ENCODE measurements at places on chromosomes 7 and 10.

DNA sequence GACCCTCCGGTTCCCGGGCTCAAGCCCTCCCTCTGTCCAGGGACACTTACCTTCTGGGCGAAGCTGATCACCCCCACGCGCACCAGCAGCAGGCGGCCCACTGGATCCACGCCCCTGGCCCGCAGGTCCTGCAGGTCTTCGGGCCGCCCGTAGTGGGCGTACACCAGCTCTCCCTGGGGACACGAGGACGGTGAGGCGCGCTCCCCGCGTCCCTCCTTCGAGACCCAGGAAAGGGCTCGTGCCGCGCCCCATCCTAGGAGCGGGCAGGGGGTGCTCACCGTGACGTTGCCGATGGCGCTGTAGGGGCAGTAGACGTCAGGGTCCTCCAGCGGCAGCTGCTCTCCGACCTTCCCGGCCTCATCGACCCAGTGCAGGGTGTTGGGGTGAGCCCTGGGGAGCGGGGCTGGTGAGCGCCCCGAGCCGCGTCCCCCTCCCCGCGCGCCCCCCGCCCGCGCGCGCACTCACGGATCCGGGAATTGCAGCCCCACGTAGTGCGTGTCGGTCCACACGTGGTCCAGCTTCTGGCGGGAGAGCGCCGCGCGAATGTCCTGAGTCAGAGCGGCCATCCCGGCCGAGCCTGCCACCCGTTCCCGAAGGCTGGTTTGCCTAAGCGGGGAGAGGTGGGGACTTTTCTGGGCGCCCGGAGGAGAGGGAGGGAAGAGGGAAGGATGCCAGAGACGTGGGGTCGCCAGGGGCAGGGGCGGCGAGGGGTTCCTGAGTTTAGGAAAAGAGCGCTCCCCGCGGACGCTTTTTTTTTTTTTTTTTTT lies 8.2 kb downstream of the TFR2 start:
- peak; percentile 42 for DNase-seq

GRCh38 chr10:49605216-49605938 lies 4.7 kb upstream of the SLC18A3 start:
- DNase-seq: peak; percentile 75

- no peak for DNase-seq
These were observed 73.9 kb downstream of the SEMA3C start for GRCh38 chr7:80844916-80845315.

DNA sequence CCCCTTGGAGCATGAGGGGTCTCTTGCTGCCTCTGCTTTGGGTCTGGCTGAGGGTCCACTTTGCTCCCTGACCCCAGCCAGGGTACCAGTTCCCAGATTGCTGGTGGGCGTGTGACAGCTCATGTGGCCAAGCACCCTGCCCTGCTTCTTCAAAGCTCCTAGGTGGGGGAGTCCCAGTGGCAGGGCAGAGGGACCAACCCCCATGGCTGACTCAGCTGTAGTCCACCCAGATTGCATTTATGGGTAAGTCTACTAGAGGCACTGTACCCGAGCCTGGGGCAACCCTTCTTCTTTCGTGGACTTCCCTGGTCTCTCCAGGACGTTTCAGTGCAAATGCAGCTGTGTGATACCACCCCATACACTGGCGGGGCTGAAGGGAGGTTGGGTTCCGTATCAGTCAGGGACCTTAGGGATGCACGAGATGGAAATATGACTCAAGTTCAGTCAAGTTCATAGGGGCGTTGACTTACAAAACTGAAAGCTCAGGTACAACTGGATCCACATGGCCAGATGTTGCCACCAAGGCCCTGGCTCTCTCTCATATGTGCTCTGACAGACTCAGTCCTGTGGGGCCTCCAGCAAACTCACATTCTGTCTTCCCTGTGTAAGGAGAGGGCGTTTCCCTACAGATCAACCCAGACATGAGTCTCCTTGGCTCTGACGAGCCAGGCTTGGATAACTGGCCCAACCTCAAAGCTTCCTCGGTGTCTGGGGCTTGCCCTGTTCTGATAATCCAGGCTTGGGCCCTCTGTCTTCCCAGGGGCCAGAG lies 13.6 kb downstream of the PTPRE start:
- no peak for DNase-seq

DNA sequence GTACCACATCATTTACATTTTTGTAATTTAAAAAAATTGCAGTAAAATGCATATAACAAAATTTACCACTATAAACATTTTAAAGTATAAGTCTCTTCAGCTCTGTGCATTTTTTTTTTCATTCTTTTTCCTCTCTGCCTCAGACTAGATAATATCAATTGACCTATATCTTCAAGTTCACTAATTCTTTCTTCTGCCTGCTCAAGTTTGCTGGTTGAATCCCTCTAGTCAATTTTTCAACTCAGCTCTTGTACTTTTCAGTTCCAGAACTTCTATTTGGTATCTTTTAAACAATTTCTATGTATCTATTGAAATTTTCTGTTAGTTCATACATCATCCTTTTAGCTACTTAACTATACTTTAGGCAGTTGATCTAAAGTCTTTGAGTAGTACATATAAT lies 112.0 kb downstream of the MICU1 start:
- DNase-seq: no peak

GRCh38 chr7:73839743-73840714 lies 2.3 kb downstream of the METTL27 start:
- DNase-seq: no peak

DNA sequence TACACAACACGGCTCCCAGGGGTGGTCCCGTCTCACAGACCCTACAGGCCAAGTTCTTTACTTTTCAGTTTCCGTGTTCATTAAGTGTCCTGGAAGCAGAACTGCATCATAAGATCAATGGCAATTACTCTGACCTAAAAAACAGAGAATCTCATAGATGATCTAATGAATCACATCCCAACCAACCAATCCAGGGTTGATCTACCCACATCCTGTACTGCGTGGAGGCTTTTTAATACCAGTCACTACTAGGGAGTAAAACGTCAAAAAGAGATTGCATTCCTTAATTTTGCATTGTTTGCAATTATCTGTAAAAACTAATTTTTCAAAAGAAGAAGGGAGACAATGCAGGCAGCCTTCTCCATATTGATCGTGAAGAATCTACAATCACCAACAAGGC lies 72.6 kb downstream of the PARD3 start:
- DNase-seq: no peak

GRCh38 chr7:15081891-15082290 lies 179.3 kb upstream of the DGKB start:
- no peak for DNase-seq

GRCh38 chr10:13449296-13449695 lies 79.5 kb downstream of the BEND7 start:
- no peak for DNase-seq

GRCh38 chr7:120272701-120273475 lies at the start of gene KCND2:
Gene KCND2, plus strand, starts transcription at chr7:120273175.
- DNase-seq: no peak

DNA sequence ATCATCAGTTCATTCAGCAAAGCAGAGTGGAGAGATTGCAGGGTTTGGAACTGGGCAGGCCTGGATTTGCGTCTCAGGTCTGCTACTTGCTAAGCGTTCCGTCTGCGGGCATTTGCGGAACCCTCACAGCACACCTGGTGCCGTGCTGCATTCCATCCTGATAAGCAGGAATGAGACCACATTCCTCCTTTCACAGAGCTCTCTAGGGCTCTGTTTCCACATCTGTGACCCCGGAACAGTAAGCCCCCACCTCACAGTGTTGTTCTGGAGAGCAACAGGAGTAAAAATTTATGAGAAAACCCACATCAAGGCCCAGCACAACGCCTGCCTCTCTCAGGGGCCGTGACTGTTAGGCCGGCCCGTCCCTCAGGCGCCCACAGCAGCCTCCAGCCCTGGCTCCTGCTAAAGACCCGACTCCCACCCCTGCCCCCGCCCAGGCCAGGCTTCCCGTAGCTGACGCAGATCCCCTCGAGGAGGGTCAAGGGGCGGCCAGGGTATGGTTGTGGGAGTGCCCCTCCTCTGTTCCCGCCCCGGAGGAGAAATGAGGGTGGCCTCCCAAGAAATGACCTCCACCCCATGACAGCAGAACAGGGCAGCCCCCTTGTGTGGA lies 128.9 kb downstream of the RGS10 start:
- no peak for DNase-seq

GRCh38 chr7:82442492-82443035 lies 1.0 kb downstream of the CACNA2D1 start:
- peak; percentile 22 for DNase-seq

GRCh38 chr7:24902276-24902675 lies 77.7 kb downstream of the OSBPL3 start:
- no peak for DNase-seq

GRCh38 chr10:117350909-117351308 lies 24.3 kb downstream of the PDZD8 start:
- DNase-seq: no peak

- no peak for DNase-seq
These were observed 427.4 kb upstream of the MGMT start for GRCh38 chr10:129039406-129040370.

DNA sequence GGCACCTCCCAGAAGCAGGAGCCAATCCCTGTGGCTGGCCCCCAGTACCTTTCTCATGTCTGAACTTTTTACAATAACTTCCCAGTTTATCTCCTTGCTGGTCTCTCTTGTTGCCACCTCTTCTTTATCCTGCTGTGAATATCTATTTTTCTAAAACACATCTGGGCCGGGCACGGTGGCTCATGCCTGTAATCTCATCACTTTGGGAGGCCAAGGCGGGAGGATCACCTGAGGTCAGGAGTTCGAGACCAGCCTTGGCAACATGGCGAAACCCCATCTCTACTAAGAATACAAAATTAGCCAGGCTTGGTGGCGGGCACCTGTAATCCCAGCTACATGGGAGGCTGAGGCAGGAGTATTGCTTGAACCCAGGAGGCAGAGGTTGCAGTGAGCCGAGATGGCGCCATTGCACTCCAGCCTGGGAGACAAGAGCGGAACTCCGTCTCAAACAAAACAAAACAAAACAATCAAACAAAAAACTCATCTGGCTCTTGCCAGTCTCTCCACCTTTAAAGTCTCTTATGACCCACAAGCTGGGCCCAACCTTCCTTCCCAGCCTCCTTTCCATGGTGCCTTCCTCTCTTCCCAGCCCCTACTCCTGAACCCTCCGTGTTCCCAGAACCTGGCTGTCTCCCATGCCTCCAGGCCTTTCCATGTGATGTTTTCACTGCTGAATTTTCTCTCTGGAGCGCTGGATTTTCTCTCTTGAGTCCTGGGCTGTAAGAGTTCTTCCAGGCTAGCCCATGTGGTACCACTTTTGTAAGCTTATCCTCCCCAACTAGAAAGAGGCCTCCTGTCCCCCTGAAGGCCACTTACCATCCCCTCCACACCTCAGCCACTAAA lies 51.3 kb downstream of the HIP1 start:
- no peak for DNase-seq

DNA sequence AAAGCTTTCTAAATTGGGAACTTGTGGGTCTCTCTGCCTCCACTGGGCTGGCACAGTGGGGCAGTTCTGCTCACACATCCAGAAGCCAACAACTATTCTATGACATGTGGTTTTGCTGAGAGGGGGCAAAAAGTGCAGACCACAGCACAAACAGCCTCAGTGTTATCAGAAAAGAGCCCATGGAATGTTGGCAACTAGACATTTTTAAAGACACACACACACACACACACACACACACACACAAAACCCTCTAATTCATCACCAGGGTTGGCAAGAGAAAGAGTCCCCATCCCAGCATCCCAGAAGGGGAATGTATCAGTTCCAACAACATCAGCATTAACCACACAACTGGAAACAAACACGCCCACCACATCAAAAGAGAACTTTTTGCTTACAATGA lies 117.1 kb downstream of the FGFR2 start:
- no peak for DNase-seq

- DNase-seq: no peak
These were observed 388.7 kb upstream of the SEMA3A start for GRCh38 chr7:84583331-84583730.

GRCh38 chr7:131688738-131689661 lies 132.6 kb upstream of the PODXL start:
- peak; percentile 28 for DNase-seq
